ENCODE measurements at places on chromosomes 7 and 10. TPM values are rescaled to one million over a fixed set of nuclear protein-coding genes. Genes with fewer than 3 reads are reported as not detected.

The CUZD1 gene
- total RNA-seq = 2.9 TPM

- no peaks in the 10 kb centered on the region for H3K27me3 ChIP-seq
- no peak for DNase-seq
- no peaks in the 10 kb centered on the region for H3K36me3 ChIP-seq
- no peaks in the 10 kb centered on the region for H3K4me1 ChIP-seq
- no peak overlapping the region for H3K4me3 ChIP-seq
Measured at GRCh38 chr10:132643709-132644526, 106.3 kb downstream of the INPP5A start.

GRCh38 chr7:27143023-27143949 lies at the start of gene HOXA5:
Gene HOXA5, minus strand, starts transcription at chr7:27143681. Its CDS starts 74 bp downstream, at chr7:27143607.
- H3K36me3 ChIP-seq = no peaks in the 10 kb centered on the region
- peaks cover 14% of the 10 kb centered on the region for H3K4me1 ChIP-seq
- H3K27me3 ChIP-seq = no peaks in the 10 kb centered on the region
- peak; percentile 79 for DNase-seq
- peak within 1 kb of the TSS; percentile 58 for H3K4me3 ChIP-seq

DNA sequence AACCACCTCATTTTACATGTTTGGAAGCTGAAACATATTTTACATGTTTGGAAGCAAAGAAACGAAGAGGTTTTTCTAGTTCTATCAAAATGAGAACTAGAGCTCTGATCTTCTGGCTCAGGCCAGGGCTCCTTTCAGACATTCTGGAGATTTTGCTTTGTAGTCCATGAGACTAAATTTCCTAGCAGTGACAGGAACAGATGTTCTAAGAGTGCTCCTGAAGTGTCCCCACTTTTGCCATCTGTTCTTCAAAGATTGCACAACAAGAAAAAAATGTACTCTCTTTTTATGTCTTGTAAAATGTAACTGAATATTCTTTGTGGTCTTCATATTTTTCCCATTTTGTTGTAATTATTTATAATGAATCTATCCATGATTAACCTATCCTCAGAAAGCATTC lies 196.4 kb upstream of the PCLO start:
- no peaks in the 10 kb centered on the region for H3K27me3 ChIP-seq
- no peaks in the 10 kb centered on the region for H3K36me3 ChIP-seq
- H3K4me1 ChIP-seq = no peaks in the 10 kb centered on the region
- H3K27ac ChIP-seq = no peak overlapping the region
- DNase-seq = no peak

- no peaks in the 10 kb centered on the region for H3K36me3 ChIP-seq
- no peak overlapping the region for H3K27ac ChIP-seq
- no peaks in the 10 kb centered on the region for H3K4me1 ChIP-seq
- no peak overlapping the region for H3K4me3 ChIP-seq
- DNase-seq = no peak
Measured at GRCh38 chr7:35524112-35524804, 170.7 kb downstream of the HERPUD2 start.

DNA sequence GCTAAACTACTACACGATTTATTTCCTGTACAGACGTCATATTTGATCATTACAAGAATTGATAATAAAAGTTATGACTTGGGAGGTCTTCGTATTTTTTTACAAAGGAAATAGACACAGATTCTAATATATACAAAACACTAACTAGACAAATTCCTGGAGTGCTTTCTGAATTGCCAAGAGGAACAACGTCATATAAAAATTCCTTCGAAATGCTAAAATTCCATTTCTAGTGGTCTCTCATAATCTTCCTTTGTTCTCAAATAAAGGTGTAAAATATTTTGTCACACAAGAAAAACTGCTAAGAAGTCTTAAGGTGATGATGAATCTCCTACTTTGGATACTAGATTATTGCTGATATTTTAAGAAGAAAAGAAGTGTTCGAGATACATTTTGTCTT lies 85.4 kb downstream of the CDK6 start:
- DNase-seq = no peak
- H3K4me3 ChIP-seq = no peak overlapping the region
- no peaks in the 10 kb centered on the region for H3K36me3 ChIP-seq
- peak overlapping the region; percentile 44 for H3K27ac ChIP-seq

DNA sequence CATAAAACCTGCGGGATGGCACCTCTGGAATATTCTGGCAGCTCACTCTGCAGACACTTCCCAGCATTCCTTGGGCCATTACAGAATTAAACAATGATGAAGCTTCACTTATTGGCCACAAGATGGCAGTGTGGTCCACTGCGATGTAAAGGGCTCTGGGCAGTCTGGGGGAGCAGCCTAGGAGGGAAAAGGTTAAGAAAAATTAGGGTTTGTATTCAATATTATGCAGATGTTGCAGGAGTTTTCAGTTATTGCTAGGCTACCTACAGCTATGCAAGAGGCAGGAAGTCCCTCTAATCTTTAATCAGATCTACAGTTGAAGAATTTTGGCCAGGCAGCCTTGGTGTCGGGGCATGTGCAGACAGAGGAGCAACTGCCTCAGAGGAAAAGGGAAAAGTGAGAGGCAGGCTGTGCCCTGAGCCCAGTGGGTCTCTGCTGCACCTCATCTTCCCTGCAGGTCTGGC lies 233.2 kb upstream of the PRSS1 start:
- H3K4me3 ChIP-seq = no peak overlapping the region
- no peaks in the 10 kb centered on the region for H3K4me1 ChIP-seq
- H3K27ac ChIP-seq = no peak overlapping the region
- H3K27me3 ChIP-seq = peaks cover 4% of the 10 kb centered on the region
- no peak for DNase-seq

DNA sequence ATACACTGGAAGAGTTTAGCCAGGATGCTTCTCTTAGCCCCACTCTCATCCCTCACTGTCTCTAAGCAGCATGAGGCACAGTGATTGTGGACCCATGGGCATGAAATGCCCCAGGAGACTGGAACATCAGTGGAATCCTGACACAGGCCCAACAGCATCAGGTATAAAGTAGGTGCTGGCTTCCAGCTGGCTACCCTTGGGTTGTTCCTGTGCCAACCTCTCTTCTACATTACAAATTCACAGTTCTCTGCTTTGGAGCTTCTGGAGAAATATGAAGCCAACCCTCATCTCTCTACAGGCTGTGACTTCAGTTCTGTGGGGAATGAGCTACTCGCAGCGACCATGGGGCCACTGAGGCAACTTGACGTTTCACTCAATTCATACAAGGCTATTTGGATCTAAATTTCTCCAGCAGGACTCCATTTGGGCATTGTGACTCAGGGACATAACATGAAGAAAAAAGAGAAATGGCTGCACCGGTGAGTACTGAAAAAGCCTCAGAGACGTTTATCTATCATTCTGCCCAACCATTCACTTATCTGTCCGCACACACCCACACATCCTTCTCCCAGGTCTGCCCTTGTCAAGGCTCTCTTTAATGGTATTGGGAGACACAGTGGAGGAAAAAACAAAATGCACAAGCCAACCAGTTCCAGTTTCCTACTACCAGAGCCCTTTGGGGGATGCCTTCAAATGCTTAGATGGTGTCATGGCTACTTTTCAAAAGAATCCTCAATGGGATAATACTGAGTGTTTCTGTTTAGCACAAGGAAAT lies 35.4 kb upstream of the TM9SF3 start:
- H3K36me3 ChIP-seq = no peaks in the 10 kb centered on the region
- H3K27me3 ChIP-seq = no peaks in the 10 kb centered on the region

The MRLN gene
- not detected for total RNA-seq

DNA sequence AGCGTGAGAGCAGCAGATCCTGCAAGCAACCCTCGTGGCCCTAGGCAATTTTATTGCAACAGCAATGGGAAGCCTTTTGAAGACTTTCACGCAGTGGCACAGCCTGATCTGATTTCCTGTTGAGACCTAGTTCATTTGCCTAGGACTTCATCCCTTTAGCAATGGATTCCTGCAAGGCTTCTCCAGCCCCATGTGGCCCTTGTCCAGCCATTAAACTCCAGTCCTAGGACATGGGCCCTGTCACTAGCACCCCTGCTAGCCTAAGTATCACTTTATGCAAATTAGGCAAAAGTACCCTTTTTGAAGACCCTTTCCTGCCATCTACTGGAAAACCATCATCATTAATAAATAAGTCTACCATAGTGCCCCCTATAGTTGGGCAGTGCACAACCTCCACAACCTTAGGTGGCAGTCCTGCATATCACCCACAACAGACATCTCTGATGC lies 379.4 kb downstream of the GALNT17 start:
- H3K4me1 ChIP-seq = no peaks in the 10 kb centered on the region
- H3K27me3 ChIP-seq = no peaks in the 10 kb centered on the region
- H3K27ac ChIP-seq = no peak overlapping the region
- no peak overlapping the region for H3K4me3 ChIP-seq

- H3K27ac ChIP-seq = no peak overlapping the region
- H3K27me3 ChIP-seq = no peaks in the 10 kb centered on the region
- no peaks in the 10 kb centered on the region for H3K4me1 ChIP-seq
- H3K4me3 ChIP-seq = no peak overlapping the region
- no peak for DNase-seq
Measured at GRCh38 chr10:118002581-118002980, 44.2 kb downstream of the RAB11FIP2 start.

- H3K4me3 ChIP-seq = peak within 1 kb of the TSS; percentile 68
- DNase-seq = no peak
- H3K27me3 ChIP-seq = peaks cover 11% of the 10 kb centered on the region
- H3K36me3 ChIP-seq = peaks cover 2% of the 10 kb centered on the region
- H3K4me1 ChIP-seq = no peaks in the 10 kb centered on the region
Measured at GRCh38 chr10:48604991-48605508, at the start of gene ARHGAP22. Gene ARHGAP22, minus strand, starts transcription at chr10:48605073. Its CDS starts 277 bp downstream, at chr10:48604796.

DNA sequence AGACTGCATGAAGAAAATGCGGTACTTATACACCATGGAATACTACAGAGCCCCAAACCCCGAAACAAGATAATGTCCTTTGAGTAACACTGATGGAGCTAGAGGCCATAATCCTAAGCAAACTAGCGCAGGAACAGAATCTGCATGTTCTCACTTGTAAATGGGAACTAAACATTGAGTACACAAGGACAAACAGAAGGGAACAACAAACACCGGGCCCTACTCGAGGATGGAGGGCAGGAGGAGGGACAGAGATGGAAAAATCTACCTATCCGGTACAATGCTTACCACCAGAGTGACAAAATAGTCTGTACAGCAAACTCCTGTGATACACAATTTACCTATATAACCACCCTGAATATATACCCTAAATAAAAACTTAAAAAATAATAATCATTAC lies 507.9 kb downstream of the IPMK start:
- DNase-seq = no peak
- no peaks in the 10 kb centered on the region for H3K36me3 ChIP-seq
- H3K4me1 ChIP-seq = no peaks in the 10 kb centered on the region
- no peak overlapping the region for H3K27ac ChIP-seq

The KAZALD1 gene
- 21.2 TPM for total RNA-seq

The CD36 gene
- 0.46 TPM for total RNA-seq

GRCh38 chr10:28470873-28471651 lies 61.9 kb upstream of the WAC start:
- H3K4me1 ChIP-seq = no peaks in the 10 kb centered on the region
- H3K4me3 ChIP-seq = no peak overlapping the region
- H3K36me3 ChIP-seq = no peaks in the 10 kb centered on the region
- H3K27me3 ChIP-seq = no peaks in the 10 kb centered on the region
- no peak overlapping the region for H3K27ac ChIP-seq

DNA sequence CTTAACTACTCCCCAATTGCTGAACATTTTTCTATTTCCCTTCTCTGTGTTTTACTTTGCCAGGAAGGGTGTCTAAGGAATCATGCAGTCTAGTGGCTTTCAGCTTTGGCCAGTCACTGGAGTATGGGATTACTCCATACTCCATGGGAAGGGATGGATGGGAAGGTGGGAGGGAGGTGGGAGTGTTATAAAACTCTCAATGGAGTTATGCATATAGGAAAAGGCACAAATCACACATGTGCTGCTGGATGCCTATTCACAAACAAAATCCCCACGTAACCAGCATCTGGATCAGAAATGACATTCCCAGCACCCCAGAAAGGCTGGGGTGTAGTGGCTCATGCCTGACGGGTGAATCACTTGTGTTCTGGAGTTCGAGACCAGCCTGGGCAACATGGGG lies 125.3 kb downstream of the ATXN7L1 start:
- H3K27ac ChIP-seq = no peak overlapping the region
- no peaks in the 10 kb centered on the region for H3K4me1 ChIP-seq
- H3K4me3 ChIP-seq = no peak overlapping the region
- no peak for DNase-seq
- H3K36me3 ChIP-seq = no peaks in the 10 kb centered on the region

The SPDYE2B gene
- not detected for total RNA-seq

GRCh38 chr10:21347785-21348170 lies 177.7 kb downstream of the SKIDA1 start:
- H3K4me3 ChIP-seq = no peak overlapping the region
- H3K27ac ChIP-seq = peak overlapping the region; percentile 94
- DNase-seq = no peak
- no peaks in the 10 kb centered on the region for H3K27me3 ChIP-seq
- H3K36me3 ChIP-seq = no peaks in the 10 kb centered on the region

The ERVW-1 gene
- not detected for total RNA-seq

The INMT gene
- 0.13 TPM for total RNA-seq

- DNase-seq = no peak
- no peaks in the 10 kb centered on the region for H3K36me3 ChIP-seq
- H3K27me3 ChIP-seq = no peaks in the 10 kb centered on the region
Measured at GRCh38 chr10:121303287-121303890, 294.9 kb downstream of the FGFR2 start.

DNA sequence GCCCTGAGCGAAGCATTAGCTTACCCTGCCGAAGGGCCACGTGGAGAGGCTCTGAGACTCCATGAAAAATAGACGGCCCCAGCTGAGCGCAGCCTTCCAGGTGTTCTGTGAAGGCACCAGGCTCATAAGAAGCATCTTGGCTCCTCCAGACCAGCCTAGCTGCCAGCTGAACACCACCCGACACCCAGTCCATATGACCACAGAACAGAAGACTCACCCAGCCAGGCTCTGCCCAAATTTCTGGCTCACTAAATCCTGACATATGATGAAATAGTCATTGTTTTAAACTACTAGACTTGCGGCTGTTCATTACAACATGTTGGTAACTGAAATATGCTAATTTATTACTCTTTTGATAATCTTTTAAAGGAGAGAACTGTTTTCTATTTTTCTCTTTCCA lies 99.5 kb upstream of the ABI1 start:
- no peak for DNase-seq
- H3K27me3 ChIP-seq = no peaks in the 10 kb centered on the region
- H3K4me1 ChIP-seq = no peaks in the 10 kb centered on the region
- no peak overlapping the region for H3K4me3 ChIP-seq

DNA sequence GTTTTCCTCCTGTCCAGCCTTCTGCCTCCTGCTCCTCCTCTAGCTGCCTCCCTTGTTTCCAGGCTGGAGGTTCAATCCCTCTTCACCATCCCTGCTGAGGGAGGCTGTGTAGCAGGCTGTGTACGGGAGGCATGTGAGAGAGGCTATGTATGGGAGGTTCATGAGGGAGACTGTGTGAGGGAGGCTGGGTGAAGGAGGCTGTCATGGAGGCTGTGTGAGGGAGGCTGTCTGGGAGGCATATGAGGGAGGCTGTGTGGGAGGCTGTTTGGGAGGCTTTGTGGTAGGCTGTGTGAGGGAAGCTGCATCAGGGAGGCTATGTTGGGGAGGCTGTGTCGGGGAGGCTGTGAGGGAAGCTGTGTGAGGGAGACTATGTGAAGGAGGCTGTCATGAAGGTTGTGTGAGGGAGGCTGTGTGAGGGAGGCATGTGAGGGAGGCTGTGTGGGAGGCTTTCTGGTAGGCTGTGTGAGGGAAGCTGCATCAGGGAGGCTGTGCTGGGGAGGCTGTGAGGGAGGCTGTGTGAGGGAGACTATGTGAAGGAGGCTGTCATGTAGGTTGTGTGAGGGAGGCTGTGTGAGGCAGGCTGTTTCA lies 123.7 kb upstream of the RNF32 start:
- no peaks in the 10 kb centered on the region for H3K4me1 ChIP-seq
- DNase-seq = no peak
- no peak overlapping the region for H3K27ac ChIP-seq
- H3K36me3 ChIP-seq = no peaks in the 10 kb centered on the region
- no peaks in the 10 kb centered on the region for H3K27me3 ChIP-seq

GRCh38 chr10:84331091-84331490 lies 2.7 kb downstream of the CCSER2 start:
- H3K36me3 ChIP-seq = no peaks in the 10 kb centered on the region
- H3K27ac ChIP-seq = no peak overlapping the region
- no peak for DNase-seq
- peaks cover 21% of the 10 kb centered on the region for H3K4me1 ChIP-seq
- no peaks in the 10 kb centered on the region for H3K27me3 ChIP-seq
